HuH-7.5 (cell line): ENCODE measurements at places on chromosomes 16 and 17.

DNA sequence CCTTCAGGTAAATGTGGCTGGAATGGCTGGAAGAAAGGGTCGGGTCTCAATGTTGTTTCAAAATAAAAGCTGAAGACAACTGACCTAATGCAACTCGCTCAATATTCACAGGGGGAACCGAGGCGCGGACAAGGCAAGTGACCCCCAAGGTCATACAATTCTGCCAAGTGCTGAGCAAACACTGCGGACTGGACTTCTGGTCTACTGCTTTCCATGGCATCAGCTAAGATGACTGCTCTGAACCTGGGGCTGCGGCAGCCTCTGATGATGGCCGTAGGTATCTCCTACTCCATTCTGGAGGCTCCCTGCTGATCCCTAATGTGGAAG lies 21.9 kb downstream of the CA4 start:
- DNase-seq: no peak

GRCh38 chr16:54034684-54035083 lies 251.9 kb downstream of the IRX3 start:
- no peak for DNase-seq

DNA sequence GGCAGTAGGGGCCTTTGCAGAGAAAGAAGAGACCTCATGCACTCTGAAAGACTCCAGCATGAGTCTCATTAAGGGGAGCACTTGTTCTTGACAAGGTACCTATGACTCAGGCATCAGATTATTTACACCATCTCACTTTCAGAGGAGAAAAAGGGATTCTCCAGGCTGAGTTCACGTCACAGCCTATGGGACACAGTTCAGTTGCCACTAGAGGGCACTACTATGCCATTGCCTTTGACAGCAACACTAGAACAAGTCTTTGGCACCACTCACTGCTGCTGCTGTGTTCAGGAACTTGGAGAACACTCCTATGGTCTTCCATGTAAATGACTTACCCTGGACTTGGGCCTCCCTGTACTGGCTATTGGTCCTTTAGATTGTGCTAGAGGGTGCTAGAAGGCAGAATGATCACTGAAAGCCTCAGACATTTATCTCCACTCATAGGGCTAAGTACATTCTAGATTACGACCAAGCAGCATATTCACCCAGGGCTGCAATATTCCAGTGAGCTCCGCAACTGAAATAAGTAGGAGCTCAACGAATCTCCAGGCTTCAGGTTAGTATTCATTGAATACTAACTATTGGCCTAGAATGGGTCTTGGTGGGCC lies 225.1 kb upstream of the CA10 start:
- peak; percentile 20 for DNase-seq

DNA sequence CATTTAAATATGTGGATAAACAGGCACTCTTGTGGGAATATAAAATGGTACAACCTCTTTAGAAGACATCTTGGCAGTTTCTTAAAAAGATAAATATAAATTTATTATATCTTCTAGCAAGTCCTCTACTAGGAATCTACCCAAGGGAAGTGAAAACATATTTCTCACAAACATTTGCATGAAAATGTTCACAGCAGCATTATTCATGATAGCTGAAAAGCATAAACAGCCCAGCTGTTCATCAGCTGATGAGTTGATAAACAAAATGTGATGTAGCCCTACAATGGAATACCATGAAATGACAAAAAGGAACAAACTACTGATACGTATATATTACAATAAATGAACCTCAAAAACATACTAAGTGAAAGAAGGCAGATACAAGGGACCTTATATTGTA lies 12.0 kb downstream of the DGKE start:
- no peak for DNase-seq

DNA sequence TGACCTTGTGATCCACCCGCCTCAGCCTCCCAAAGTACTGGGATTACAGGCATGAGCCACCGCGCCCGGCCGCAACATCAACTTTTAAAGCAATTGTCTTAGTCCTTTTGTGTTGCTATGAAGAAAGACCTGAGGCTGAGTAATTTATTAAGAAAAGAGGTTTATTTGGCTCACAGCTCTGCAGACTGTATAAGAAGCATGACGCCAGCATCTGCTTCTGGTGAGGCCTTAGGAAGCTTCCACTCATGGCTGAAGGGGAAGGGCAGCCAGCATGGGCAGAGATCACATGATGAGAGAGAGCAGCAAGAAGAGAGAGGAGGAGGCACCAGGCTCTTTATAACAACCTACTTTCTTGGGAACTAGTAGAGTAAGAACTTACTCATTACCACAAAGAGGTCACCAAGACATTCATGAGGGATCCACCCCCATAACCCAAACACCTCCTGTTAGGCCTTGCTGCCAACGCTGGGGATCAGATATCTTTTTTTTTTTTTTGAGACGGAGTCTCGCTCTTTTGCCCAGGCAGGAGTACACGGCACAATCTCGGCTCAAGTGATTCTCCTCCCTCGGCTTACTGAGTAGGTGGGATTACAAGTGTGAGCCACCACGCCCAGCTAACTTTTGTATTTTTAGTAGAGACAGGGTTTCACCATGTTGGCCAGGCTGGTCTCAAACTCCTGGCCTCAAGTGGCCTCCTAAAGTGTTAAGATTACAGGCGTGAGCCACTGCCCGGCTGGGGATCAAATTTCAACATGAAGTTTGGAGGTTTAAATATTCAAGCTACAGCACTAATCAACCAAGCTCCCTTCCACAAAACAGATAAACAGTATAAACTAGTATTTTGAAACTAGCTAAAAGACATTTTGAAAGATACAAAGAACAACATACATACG lies 21.4 kb upstream of the GPT2 start:
- DNase-seq: no peak

DNA sequence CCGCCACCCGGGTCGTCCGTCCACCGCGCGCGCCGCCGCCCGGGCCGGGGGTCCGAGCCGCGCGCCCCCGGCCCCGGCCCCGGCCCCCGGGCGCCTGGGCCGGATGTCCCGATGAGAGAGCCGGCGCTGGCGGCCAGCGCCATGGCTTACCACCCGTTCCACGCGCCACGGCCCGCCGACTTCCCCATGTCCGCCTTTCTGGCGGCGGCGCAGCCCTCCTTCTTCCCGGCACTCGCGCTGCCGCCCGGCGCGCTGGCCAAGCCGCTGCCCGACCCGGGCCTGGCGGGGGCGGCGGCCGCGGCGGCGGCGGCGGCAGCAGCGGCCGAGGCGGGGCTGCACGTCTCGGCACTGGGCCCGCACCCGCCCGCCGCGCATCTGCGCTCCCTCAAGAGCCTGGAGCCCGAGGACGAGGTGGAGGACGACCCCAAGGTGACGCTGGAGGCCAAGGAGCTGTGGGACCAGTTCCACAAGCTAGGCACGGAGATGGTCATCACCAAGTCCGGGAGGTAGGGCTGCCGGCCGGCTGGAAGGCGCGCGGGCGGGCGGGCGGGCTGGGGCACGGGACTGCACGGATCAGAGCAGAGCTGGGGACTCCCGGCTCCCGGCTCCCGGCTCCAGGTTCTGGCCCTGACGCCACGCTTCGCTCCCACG lies 548 bp downstream of the TBX2 start:
- peak; percentile 100 for DNase-seq

DNA sequence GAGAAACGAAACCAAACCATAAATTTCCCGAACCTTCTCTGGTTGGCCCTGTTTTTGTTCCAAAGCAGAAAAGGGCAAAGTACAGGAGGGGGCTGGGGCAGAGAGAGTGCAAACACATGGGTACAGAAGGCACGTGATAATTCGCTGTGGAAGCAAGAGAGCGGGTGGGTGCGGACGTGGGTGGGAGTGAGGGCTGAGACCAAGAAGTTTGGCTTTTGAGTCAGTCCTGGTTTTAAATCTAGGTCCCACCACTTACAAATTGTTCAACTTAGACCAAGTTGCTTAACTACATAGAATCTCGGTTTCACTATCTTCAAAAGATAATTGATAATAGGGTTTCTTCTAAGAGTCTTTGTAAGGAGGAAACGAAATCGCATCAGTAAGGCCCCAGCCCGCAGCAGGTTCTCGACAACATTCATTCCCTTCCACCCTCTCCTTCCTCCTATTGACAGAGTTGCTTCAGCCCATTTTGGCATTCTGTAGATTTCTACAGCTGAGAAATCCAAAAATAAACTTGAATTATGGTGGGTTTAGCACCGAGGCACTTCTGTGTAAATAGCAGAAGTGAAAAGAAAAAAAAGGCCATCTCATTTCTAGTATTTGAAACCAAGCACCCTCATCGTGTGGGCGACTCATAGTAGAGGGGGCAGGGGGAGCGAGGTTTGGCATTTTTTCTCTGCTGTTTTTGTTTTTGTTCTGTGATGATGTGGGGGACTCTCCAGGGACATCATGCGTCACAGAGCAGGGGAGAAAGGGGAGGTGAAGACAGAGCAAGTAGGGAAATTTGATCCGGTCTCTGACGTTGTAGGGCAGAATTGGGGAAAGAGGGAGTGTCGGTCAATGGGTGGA lies 33.6 kb upstream of the CCR7 start:
- no peak for DNase-seq

- DNase-seq: no peak
Measured at GRCh38 chr17:81151278-81151677, 14.0 kb upstream of the PVALEF start.

DNA sequence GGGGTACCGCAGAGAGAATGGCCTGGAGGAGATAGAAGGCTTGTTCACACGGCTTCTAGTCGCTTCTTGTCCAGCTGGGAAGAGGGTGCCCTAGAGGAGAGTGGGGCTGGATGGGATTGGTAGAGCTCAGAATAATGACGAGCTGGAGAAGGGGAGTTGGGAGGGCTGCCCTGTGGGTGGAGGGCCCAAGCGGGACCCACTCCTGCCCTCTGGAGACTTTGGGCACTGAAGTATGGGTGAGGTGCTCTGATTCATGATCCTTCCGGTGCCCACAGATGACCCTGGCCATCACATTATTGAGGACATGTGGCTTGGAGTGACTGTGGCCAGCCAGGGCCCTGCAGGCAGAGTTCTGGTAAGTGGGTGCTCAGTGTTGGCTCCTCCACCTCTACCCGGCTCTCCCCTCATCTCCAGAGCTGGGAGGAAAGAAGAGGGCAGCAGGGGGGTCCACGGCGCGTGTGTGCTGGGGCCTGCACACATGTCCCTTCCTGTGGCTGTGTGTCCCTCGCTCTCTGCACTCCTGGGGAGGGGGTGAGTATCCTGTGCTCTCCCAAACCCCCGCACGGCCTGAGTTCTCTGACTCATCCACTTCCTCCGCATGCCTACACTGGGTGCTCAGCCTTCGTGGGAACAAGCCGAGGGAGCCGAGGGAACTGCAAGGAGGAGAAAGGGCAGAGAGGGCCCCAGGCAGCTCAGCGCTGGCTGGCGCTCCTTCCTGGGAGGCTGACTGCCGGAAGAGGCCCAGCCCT lies 8.5 kb downstream of the ITGA3 start:
- no peak for DNase-seq

DNA sequence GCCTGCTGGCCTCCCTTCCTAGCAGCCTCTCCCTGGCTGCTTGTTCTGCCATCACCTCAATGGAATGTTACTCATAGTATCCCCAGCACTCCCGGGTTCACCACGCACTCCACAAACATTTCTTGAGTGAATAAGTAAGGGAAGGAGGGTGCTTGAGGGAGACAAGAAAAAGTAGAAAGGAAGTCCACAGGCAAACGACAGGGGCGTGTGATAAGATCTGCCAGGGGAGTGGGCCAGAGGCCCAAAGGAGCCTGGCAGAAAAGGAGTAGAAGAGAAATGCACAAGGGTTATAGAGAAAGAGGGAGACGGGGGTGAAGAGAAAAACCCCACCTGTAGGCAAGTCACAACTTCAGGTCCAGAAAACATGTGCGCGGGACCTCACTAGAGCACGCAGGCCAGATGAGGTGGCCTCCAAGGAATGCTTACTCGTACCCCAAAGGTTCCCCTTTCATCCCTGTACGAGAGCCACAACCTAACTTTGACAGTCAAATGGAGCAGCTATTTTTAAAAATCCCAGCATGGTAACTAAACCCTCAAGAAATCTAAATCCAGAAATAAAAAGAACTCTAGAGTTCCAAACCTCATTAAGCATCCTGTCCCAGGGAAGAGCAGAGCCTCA lies 6.6 kb downstream of the ZDHHC7 start:
- no peak for DNase-seq

DNA sequence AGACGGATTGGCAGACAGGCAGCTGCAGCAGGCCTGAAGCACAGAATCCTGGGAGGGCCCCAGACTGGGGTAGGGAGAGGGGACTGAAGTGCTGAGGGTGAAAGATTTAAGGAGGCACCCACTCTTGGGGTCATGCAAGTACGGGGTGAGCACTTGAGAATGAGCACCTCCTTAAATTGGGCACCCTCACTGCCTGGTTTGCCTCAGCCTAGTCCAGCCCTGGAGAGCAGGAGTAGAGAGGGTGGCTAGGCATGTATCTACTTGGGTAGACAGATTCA lies 154.1 kb upstream of the CDC42EP4 start:
- DNase-seq: no peak

GRCh38 chr17:50608700-50609379 lies 25.8 kb upstream of the ABCC3 start:
- no peak for DNase-seq

DNA sequence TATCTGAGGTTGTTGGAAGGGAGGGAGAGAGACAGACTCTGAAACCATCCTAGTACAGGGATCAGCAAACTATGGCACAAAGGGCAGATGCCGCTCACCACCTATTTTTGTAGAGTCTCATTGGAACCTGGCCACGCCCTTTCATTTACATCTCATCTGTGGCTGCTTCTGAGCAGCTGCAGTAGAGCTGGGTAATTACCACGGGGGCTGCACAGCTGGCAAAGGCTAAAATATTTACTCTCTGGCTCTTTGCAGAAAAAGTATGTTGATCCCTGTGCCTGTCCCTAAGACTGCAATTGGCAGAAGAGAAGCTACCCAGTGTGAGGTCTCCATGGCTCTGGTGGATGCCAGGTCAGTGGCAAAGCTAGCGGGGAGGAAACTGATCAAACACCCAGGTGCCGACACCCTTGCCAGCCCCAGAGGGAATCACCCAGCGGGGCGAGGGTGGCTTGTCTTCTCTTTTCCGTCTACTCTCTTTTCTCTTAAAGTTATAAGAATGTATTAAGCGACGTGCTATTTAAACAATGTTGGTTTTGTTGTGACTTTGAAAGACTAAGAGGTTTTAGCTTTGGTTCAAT lies 14.0 kb downstream of the CEP295NL start:
- no peak for DNase-seq

- DNase-seq: peak; percentile 5
Measured at GRCh38 chr17:80182118-80182844, 12.5 kb downstream of the CARD14 start.

DNA sequence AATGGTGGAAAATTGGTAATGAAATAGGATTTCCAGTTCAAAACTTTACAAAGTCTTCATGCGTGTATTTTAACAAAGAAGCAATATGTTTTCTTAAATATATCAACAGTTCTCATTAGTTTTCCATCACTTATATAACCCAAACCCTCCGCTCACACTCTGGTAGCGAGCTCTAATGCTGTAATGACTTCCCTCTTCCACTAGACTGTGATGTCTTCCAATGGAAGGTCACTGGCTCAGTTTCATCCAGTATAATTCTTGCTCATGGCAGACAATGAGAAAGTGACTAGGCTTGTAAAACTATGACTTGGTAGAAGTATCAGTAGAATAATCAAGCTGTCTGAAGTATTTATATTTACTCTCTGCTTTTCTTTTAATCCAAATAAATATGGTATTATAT lies 32.8 kb downstream of the NETO2 start:
- no peak for DNase-seq

- no peak for DNase-seq
Measured at GRCh38 chr17:40247926-40248495, 28.9 kb downstream of the WIPF2 start.

- no peak for DNase-seq
Measured at GRCh38 chr17:14731591-14731990, 430.7 kb downstream of the HS3ST3B1 start.
